ENCODE measurements at places on chromosomes 13 and 19.

DNA sequence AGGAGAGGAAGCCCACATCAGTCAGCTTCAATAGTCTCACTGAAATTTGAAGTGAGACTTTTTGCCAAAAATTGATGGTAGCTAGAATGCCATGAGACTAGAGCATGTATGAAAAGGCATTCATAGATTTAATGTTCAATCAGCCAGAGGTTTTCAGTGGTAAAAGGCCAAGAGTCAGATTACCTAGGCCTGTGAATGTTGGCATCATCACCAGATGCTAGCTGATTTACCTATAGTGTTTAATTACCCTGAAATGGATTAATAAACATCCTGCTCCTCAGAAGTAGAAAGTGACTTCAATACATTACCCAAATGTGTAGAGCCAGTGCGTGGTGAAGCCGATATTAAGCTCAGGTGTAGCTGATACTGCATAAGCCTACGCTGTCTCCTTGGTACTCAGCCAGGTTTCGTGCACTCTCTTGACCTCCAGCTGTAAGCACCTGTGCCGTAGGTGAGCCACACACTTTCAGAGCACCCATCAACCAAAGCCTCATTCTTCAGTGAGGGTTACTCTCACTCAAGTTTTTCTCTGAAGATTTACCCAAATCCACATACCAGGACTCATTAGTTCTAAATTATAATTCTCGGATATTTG lies 1140.3 kb upstream of the SLC10A2 start:
- DNase-seq = no peak

DNA sequence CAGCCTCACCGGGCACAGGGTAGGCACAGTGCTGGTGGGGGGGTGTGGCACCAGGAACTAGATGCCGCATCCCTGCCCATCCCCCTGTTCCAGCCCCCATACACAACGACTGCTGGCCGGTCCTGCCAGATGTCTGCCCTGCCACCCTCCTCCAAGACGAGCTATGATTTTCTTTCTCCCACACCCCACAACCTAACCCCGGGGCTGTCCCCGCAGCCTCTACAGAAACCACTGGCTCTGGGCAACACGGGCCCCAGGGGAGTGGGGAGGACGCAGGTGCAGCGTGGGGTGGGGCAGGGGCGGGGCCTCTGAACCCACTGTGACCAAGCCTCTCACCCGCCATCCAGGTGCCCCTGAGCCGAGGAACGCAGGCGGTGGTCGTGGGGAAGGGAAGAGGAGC lies 15.5 kb downstream of the PGLS start:
- no peak for DNase-seq

GRCh38 chr13:107299717-107300116 lies 731.8 kb upstream of the ARGLU1 start:
- no peak for DNase-seq

DNA sequence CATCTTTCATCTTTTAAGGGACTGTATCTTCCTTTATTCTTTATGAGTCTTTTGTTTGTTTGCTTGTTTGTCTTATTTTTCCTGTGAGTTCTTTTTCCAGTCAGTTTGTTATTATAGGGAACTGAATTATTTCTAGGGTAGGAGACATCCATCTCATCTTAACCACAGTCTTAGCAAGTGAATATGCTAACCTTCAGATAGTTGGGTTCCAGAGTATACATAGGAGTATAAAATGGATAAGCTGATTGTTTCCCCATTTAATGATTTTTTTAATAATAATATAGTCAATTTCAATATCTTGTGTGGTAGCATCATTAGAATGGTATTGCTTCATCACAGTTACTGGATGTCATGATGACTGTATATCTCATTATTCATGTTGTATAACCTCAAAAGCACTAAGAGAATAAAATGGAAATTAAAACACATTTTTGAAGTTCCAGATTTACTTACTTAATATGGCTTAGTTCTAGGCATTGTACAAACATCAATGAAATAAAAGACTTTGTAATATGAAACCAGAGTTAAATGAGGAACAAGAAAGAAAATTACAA lies 33.0 kb downstream of the GPC6 start:
- no peak for DNase-seq

DNA sequence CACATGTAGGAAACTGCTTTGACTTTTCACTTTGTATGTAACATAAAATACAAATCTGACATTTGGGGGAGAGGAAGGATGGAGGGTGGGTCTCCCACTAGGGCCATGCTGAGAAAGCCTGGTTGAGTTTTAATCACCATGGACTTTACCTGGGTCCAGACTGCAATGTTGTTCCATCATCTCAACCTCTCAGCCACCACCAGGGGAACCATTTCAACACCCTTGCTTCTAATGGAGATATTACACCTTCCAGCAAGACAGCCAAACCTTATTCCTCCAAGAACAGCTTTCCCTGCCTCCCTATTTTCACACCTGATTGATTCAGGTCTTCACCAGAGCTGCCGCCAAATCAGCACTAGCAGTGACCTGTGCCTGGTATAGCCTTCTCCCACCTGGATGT lies 56.0 kb downstream of the ZAR1L start:
- no peak for DNase-seq

DNA sequence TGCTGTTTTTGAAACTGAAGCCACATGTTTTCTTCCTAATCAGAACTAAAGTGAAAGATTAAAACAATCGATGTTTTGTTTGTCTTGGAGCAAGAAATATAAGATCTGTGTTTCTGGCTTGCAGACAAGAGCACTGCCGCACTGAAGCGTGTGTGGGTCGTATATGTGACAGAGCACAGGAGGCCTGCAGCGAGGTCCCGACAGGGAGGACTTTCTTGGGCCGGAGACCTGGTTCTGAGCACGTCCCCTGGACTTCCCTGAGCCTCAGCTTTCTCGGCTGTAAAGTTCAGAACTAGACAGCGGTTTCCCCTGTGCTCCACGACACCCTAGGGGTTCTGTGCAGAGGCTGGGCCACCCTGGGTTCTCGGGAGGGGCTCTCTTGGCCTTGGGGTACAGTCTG lies 60.5 kb downstream of the GADD45B start:
- DNase-seq = no peak

DNA sequence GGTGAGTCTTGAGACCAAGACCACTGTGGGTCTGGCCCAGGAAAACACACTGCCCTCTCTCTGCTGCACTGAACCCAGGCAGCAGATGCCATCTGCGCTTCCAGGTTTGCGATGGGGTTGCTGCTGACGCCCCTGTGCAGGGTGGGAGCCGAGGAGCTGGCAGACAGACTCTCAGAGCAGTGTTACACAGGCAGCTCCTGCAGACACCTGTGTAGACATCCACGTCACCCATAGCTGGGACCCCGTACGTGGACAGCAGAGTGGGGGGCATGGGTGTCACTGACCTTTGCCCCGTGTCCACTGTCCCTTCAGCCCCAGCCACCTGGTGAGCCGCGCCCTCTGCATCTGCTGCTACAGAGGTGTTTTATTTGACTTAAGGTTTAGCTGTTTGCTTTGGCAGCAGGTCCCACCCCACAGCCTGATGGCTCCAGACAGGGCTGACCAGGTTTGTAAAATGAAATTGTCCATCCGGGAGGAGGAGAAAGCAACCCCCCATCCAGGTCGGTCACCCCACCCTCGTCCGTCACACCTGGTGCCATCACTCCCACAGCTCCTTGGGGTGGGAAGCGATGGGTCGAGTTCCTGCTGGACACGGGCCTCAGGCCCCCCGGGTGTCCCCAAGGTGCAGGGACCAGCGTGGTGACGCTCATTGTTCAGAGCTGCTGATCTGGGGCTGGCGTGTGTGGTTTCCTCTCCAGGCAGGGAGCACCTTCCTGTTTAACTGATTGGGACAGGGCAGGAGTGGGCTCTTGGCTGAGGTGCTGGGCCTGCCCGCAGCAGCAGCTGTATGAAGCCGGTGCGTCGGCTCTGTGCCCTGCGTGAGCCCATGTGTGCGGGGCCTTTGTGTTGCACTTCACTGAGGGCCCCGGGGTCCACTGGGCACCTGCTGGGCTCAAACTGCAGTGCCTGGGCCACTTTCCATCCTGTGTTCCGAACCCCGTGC lies 28.4 kb downstream of the MCF2L start:
- no peak for DNase-seq

- no peak for DNase-seq
These were observed 72.7 kb downstream of the DNAJC15 start for GRCh38 chr13:43095771-43096719.

DNA sequence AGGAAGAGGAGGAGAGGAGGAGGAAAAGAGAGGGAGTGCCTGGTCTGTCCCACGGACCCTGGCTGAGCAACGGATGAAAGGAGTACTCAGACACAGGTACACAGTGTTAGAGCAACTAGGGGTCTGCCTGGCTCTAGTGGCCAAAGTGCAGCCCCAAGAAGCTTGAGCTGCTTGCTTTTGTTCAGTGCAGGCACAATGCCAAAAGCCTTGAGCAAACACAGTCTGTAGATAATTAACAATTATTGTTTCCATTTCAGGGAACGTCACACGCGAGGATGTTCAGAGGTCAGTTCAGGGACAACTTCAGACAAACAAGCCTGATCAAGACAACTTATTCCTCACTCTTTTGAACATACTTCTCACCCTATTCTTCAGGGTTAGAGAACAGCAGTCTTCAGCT lies 32.2 kb upstream of the ZNF726 start:
- no peak for DNase-seq

- no peak for DNase-seq
These were observed 99.3 kb downstream of the DHRS12 start for GRCh38 chr13:51704399-51705313.

- DNase-seq = no peak
These were observed 1.1 kb downstream of the PTGER1 start for GRCh38 chr19:14473978-14474578.

DNA sequence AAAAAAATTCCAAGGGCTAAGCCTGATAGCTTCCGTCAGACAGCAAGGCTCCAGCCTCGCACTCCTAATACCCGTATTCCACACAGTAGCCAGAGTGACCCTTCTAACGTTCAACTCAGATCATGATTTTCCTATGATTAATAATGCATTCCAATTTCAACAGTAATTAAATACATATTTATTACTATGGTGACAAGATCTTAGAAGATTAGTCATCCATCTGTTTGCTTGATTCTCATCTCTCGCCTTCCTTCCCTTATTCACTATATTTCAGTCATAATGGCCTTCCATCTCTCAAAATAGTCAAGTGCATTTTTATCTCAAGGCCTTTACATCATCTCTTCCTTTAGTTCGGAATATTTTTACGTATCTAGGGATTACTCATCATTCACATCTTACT lies 621.2 kb upstream of the SPRY2 start:
- no peak for DNase-seq

DNA sequence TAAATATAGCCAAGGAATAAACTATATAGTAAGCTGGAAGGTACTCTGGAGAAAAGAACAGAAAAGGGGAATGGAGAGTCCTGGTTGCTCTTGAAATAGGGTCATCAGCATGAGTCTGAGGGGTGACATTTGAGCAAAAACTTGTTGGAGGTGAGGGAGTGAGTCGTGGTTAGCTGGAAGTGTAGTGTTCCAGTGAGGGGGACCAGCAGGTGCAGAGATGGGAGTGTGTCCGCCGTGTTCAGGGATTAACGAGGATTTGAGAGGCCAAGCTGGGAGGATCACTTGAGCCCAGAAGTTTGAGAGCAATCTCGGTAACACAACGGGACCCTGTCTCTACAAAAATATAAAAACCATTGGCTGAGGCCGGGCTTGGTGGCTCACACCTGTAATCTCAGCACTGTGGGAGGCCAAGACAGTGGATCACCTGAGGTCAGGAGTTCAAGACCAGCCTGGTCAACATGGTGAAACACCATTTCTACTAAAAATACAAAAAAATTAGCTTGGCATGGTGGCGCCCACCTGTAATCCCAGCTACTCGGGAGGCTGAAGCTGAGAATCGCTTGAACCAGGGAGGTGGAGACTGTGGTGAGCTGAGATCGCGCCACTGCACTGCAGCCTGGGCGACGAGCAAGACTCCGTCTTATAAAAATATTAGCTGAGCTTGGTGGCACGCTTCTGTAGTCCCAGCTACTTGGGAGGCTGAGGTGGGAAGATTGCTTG lies 1.1 kb downstream of the SUPT5H start:
- no peak for DNase-seq

- peak; percentile 17 for DNase-seq
These were observed 1.3 kb downstream of the HCST start for GRCh38 chr19:35903550-35904179.

Data from AG04449 (cell line).